Umbilical cord (tissue), 2 donors: ENCODE measurements at places on chromosomes 7 and 10. TPM values are rescaled to one million over a fixed set of nuclear protein-coding genes. Genes with fewer than 3 reads are reported as not detected.

HOXA2 gene
- 0.24 TPM for total RNA-seq

ZNF22 gene
- 25.5 TPM for total RNA-seq

INSYN2A gene
- 3.9 TPM for total RNA-seq

LGI1 gene
- 9.4 TPM for total RNA-seq

SLC16A9 gene
- total RNA-seq = 2.4 TPM

TAS2R3 gene
- total RNA-seq = 10.6 TPM

CAMK1D gene
- total RNA-seq = 3.1 TPM

EPHB4 gene
- 97.3 TPM for total RNA-seq

SFTPD gene
- total RNA-seq = not detected

CALML3 gene
- not detected for total RNA-seq

LRRTM3 gene
- total RNA-seq = 6.5 TPM

ITPRID1 gene
- total RNA-seq = 25.0 TPM

CTAGE6 gene
- 20.7 TPM for total RNA-seq

TSPAN12 gene
- total RNA-seq = 6.7 TPM

IGFBP3 gene
- 734 TPM for total RNA-seq

MET gene
- 23.1 TPM for total RNA-seq

GIMAP5 gene
- total RNA-seq = 10.1 TPM

PVRIG gene
- 0.48 TPM for total RNA-seq

MYH16 gene
- not detected for total RNA-seq

ARHGAP12 gene
- 77.3 TPM for total RNA-seq

CYP3A4 gene
- 0.72 TPM for total RNA-seq

LOXL4 gene
- total RNA-seq = 20.2 TPM

PPP1R17 gene
- total RNA-seq = 0.96 TPM

ADAM22 gene
- total RNA-seq = 5.5 TPM

CYP3A7 gene
- total RNA-seq = 1.2 TPM

NUP42 gene
- 40.7 TPM for total RNA-seq

DNAJC12 gene
- total RNA-seq = 6.7 TPM

STEAP1B gene
- 12.3 TPM for total RNA-seq

SLC29A4 gene
- total RNA-seq = 0.24 TPM

NRG3 gene
- total RNA-seq = 0.72 TPM

SPDYE5 gene
- total RNA-seq = 4.8 TPM

ITGB8 gene
- 51.3 TPM for total RNA-seq

IL6 gene
- 4.1 TPM for total RNA-seq

PDK4 gene
- 17.6 TPM for total RNA-seq

COL28A1 gene
- not detected for total RNA-seq

TMEM176B gene
- 107 TPM for total RNA-seq

UNCX gene
- not detected for total RNA-seq

PTN gene
- 25.8 TPM for total RNA-seq

KDM7A gene
- 11.3 TPM for total RNA-seq

CHRM2 gene
- total RNA-seq = 7.5 TPM
